ENCODE measurements at places on chromosomes 12 and 14. TPM values are rescaled to one million over a fixed set of nuclear protein-coding genes. Genes with fewer than 3 reads are reported as not detected.

ETFBKMT gene
- 2.5 TPM for total RNA-seq

KCNC2 gene
- total RNA-seq = 0.41 TPM

ACRBP gene
- total RNA-seq = 3.9 TPM

MYH6 gene
- total RNA-seq = not detected

GALNT16 gene
- total RNA-seq = 6.3 TPM

TAS2R19 gene
- 6.9 TPM for total RNA-seq

PTPRO gene
- 1.1 TPM for total RNA-seq

SLCO1C1 gene
- 1.8 TPM for total RNA-seq

PRH2 gene
- total RNA-seq = 1.2 TPM

GDF3 gene
- not detected for total RNA-seq

MDGA2 gene
- total RNA-seq = 1.2 TPM

CDH24 gene
- 3.5 TPM for total RNA-seq

DAD1 gene
- total RNA-seq = 192 TPM

PLEKHH1 gene
- 8.0 TPM for total RNA-seq

CNTN1 gene
- total RNA-seq = 5.9 TPM

HOXC10 gene
- not detected for total RNA-seq

LPAR5 gene
- 1.5 TPM for total RNA-seq

FLVCR2 gene
- 2.4 TPM for total RNA-seq

NXPH4 gene
- not detected for total RNA-seq

ACADS gene
- 39.7 TPM for total RNA-seq

SUPT16H gene
- 74.5 TPM for total RNA-seq

FAM186B gene
- total RNA-seq = 0.16 TPM

TAS2R9 gene
- total RNA-seq = not detected

WASHC3 gene
- 115 TPM for total RNA-seq

GPRC5D gene
- not detected for total RNA-seq

PRB4 gene
- not detected for total RNA-seq

GPR132 gene
- total RNA-seq = 1.9 TPM

DGKA gene
- 76.4 TPM for total RNA-seq

SPTSSA gene
- 28.5 TPM for total RNA-seq

ADAM21 gene
- total RNA-seq = not detected

BEGAIN gene
- total RNA-seq = 0.49 TPM

B4GALNT3 gene
- total RNA-seq = 0.14 TPM

SLC11A2 gene
- total RNA-seq = 33.9 TPM

INHBC gene
- total RNA-seq = not detected

ARHGAP9 gene
- 4.4 TPM for total RNA-seq

HOXC11 gene
- not detected for total RNA-seq

PZP gene
- total RNA-seq = 0.28 TPM

C14orf39 gene
- 0.36 TPM for total RNA-seq
